Stimulated activated CD4-positive, alpha-beta T cell treated with anti-CD3 and anti-CD28 coated beads, Interleukin-15, amount 100 ng/mL, for 1 hour (primary cell): ENCODE measurements at places on chromosomes 6 and 20.

GRCh38 chr6:98946879-98947410 lies 801 bp downstream of the FBXL4 start:
- no peak for DNase-seq

DNA sequence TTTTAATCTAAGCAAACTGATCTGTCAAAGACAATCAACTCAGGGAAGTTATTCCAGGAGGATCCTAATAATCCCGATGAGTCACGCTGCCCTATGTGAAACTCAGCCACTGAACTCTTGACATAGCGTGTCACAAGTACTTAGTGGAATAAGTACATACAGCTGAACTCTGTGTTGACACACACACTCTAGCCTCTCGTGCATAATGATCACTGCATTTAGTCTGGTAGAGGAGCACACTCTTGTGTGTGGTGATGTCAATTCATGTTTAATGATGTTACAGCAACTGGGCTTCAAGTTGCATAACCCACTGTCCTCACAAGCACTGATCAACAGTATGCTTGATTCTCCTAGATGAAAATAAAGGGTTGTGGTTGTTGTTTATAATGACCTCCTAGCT lies 148.3 kb downstream of the HACE1 start:
- no peak for DNase-seq

DNA sequence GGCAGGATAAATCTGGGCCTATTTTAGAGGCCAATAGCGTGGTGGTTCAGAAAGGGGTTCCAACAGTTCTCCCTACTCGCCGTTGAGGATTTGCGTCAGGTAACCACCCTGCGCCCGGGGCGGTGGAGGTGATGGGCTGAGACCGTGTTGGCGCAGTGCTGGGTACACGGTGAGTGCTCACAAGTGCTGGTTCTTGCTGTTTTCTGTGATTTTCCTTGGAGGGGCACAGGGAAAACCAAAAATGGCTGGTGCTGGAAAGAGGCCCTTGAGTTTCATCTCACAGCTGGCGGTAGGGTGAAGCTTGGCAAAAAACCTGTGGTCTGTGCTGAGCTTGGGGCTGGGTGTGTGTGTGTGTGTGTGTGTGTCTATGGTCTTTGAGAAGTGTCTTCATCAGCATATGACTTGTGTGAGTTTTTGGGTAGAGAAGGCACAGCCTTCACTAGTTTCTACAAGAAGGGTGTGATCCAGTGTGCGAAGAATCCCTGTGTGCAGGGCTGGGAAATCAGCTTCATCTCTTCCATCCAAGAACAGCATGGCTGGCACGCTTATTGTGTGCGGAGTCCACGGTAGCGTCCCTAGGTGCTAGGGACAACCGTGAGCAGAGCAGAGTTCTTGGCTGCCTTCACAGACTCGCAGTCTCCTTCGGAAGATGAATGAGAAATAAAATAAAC lies 35.3 kb upstream of the SCRT2 start:
- DNase-seq, result no peak

GRCh38 chr6:14095437-14095836 lies 22.1 kb upstream of the CD83 start:
- no peak for DNase-seq

DNA sequence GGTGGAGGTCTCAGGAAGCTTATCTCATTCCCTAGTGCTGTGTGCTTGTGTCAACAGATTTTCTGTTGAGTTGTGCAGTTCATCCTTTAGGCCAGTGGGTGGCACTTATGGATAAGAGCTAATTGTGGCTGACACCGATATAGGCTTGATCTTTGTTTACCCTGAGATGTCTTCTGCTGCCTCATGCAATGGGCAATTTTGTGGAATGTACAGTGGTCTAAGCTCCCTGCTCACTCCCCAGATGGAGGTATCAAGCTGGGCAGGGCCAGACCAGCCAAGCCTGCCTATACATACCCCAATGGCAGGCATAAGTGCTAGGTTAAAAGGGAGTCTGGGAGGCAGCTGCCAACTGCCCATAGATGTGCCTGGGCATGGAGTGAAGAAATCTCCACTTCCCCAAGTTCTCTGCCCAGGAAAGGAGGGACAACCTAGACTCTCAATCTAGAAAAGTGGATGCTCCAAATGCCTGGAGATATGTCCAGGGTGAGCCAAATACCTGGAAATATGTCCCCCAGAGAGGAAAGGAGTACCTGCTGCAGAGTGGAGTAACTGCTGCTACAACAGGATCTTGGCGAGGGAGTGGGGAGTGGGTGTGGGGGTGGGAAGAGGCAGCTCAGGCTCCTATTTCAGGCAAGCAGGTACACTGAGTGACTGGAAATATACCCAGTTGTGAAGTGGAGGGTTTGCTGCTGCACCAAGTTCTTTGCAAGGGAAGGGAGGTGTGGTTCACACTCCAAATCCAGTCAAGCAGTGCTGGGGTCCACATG lies 53.2 kb upstream of the ARG1 start:
- no peak for DNase-seq

DNA sequence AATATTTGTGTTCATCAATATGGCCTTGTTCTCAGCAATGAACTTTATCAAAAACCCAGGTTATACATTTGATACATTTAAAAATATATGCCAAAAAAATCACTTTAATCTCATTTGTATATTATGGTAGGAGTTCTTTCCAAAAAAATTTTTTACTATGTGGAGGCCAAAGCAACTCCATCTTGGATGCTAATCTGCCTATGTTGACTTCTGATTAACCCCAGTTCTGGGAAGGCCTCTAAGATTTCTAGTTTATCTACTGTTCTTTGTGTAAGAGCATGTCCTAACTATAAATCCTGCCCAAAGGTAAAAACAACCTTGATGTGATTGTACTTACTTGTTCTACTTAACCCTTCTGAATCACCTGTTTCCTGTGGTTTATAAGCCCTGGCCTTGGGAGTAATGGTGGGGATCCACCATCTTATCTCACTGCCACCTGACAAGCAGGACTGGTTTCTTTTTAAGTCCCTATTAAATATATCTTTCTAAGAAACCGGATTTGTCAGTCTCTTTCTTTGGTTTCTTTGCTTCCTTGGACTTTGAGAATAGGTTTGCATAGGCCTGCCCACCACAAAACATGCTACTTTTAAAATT lies 46.7 kb downstream of the RNGTT start:
- DNase-seq, result no peak

DNA sequence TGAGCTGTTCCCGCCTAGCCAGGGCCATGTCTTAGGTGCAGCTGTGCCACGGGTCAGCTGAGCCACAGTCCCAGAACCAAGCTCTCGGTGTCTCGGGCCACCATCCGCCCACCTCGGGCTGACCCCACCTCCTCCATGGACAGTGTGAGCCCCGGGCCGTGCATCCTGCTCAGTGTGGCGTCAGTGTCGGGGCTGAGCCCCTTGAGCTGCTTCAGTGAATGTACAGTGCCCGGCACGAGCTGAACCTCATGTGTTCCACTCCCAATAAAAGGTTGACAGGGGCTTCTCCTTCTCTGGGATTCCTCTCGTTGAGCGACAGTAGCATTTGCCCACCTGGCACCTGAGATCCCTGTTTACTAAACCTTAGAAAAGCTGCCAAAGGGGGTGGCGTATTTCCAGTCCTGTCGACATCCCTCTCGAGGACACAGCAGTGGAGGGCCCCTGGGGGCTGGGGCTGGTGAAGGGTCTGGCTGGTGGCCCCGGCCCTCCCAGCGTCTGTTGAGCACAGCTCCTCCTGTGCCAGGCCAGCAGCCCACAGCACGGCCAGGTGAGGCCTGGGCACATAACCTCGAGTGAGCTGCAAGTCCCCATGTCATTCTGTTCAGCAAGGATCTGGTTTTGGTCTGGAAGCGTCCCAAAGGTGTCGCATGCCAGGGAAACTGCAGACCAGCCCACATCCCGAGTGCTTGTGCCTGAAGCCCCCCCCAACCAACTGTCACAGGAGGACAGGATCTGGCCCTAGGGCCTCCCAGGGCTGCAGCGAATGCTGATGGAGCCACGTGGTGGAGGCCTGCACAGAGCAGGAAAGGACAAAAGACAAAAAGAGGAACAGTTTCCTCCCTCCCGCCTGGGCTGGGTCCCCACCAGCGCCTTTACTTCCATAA lies 21.2 kb upstream of the PYGB start:
- DNase-seq, result no peak

- no peak for DNase-seq
These were observed 8.0 kb upstream of the F13A1 start for GRCh38 chr6:6328451-6328850.

GRCh38 chr6:22042706-22043105 lies 254.1 kb downstream of the PRL start:
- DNase-seq, result no peak

- no peak for DNase-seq
These were observed 49.9 kb downstream of the EZR start for GRCh38 chr6:158769234-158769770.

DNA sequence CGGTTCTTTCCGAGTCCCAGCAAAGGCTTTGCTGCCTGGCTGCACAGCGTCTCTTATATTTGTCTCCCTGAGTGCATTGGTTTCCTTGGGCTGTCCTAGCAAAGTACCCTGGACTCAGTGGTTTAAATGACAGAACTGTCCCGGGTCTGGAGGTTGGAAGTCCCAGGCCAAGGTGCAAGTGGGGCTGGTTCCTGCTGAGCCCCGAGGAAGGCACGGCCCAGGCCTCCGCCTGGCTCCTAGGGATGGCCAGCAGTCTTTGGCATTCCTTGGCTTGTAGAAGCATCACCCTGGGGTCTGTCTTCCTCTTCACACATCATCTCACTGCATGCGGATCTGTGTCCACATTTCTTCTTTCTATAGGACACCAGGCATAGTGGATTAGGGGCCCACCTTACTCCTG lies 64.8 kb upstream of the QKI start:
- no peak for DNase-seq

- DNase-seq, result no peak
These were observed 109.5 kb downstream of the CLVS2 start for GRCh38 chr6:123105561-123105960.

DNA sequence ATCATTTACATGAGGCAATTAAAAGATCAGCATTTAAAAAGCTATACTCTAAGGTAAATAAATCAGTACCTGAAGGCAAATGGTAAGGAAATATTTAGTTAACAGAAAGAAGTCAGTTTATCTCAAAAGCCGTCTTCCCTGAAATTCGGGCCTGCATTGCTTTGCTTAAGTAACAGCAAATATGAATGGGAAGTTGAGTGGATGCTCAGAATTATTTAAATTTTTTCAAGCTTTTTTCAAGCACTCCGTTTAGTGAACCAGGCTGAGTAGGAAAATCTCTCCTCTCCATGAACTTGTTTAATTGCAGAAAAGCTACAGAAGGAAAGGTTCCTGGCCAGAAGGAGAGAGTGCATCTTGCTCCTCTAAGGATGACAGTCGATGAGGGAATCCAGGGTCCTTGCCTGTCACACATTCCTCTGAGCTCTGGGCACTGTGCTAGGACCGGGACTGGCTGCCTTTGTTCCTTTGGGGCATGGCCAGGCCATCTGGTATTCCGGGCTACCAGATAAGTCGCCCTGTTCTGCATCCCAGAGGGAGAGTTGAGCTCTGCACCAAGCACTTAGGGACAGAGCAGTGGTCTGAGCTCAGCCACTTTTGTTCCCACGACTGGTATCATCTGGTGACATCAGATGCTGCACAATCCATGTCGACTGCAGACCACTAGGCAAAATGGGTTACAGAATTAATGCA lies 77.6 kb downstream of the RIN2 start:
- DNase-seq, result no peak

GRCh38 chr6:22024973-22025467 lies 271.8 kb downstream of the PRL start:
- DNase-seq, result no peak

DNA sequence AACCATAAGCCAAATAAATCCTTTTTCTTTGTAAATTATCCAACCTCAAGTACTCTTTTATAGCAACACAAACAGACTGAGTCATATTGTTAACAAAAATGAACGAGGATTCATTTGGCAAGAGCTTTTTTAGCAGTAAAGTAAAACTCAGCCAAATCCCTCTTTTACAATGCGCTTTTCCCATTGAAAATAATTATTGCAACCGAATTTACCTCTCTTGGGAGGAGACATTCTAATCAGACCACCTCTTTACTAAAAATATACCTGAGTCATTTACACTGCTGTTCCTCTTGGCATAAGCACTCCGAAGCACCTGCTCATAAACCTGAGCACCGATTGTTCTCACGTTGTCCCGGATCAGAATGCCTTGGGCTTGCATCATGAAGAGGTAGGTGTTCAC lies 57.4 kb downstream of the B4GALT5 start:
- no peak for DNase-seq

DNA sequence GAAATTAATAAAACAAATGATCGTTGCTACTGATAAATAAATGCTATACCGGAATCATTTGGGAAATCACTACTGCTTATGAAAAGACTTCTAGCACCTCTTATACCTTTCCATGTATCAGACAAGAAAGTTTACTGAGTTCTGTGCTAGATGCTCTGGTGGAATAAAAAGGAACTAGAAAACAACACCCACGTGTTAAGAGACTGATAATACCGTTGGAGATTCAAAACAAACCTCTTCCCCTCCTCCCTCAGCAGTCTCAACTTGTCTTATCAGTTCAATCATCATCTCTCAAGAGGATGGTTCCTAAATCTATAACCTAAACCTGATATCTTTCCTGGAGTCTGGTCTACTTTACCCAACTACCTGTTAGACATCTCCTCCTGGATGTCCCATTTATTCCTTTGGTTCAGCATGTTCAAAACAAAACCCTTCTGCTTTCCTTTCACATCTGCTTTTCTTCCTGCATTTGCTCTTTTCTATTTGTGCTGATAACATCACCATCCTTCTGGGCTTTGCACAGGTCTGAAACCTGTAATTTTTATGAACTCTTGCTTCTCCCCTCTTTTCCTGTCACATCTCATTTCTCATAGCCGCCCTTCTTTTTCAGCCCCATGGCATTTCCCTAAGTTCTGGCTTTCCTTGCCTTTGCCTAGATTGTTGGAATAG lies 122.2 kb downstream of the COL19A1 start:
- DNase-seq, result no peak

DNA sequence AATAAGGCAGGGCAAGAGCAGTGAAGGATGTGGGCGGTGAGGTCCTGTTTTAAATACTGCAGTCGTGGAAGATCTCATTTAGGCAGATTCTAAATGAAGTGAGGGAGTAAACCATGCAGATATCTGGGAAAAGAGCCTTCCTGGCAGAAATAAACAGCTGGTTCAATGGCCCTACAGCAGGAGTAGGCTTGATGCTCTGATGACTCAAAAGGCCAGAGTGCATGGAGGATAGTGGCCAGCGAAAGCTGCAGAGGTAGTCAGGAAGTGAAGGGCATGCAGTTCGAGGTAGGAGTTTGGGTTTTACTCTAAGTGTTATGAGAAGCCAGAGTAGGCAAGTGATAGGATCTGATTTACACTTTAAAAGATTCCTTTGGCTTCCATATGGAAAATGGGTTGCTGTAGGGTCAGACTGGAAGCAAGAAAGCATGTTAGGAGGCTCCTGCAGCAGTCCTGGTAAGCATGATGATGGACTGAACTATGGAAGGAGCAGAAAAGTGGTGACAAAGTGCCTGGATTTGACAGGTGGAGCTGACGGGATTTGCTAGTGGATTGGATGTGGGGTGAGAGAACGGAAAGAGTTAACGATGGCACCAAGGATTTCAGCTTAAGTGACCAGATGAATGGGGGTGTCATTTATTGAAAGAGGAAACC lies 150.0 kb downstream of the GJA10 start:
- DNase-seq, result no peak
